ENCODE measurements at places on chromosomes 13 and 19.

DNA sequence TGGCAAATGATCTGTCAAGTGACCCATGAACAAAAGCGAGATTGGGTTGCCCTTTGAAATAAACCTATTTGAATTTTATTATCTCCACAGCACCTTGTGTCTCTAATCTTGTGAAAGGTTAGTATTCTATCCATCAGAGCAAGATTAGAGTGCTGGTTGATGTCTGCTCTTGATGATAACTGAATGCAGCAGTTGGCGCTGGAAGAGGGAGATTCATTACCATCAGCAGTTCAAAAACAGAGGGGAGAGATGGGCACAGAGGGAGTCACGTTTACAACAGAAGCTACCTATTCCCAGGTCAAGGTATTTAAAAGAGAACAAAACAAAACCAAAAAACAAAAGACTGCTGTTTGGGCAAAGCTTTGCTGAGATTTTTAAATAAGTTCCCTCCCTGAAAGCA, 588.1 kb downstream of the GPC6 start:
- DNase-seq = no peak

DNA sequence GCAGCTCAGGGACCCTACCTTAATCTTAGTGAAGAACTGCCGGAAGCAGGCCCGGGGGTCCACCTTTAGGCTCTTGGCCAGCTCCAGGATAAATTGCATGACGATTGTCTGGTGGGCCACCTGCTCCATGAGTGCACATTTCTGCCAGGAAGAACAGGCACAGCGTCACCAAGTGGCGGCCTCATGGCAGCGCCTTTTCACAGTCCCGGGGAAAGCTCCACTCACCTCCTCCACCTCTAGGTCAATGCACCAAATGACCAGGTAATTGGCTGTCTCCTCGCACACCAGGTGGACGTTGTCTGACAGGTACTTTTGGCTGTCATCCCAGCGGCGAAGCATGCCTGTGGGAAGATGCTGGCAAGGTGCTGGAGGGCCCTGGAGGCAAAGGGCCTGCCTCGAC, 8.3 kb downstream of the CDC37 start:
- DNase-seq = no peak

DNA sequence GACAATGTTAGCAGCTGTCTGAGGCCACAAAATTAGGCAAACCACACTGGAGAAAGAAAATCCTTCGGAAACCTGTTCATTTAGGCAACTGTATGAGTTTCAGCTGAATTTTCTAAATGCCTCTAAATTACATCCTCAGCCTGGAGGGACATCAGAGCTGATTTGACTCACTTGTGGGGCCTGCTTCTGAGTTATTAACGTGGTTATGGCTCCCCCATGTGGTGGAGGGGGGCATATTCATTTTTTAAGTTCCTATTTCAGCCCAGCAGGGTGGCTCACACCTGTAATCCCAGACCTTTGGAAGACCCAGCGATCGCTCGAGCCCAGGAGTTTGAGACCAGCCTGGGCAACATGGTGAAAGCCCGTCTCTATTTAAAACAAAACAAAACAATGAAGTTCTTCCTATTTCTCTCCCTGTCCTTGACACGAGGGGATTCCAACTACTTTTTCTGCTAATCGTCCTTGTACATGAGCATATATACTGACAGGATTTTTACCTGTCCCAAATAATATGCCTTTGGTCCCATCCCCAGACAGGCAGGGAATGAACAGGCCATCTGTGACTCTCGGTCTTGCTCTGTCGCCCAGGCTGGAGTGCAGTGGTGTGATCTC, 31.5 kb upstream of the HIF3A start:
- DNase-seq = peak; percentile 85

GRCh38 chr19:44857837-44858236, 11.7 kb downstream of the NECTIN2 start:
- DNase-seq = no peak

DNA sequence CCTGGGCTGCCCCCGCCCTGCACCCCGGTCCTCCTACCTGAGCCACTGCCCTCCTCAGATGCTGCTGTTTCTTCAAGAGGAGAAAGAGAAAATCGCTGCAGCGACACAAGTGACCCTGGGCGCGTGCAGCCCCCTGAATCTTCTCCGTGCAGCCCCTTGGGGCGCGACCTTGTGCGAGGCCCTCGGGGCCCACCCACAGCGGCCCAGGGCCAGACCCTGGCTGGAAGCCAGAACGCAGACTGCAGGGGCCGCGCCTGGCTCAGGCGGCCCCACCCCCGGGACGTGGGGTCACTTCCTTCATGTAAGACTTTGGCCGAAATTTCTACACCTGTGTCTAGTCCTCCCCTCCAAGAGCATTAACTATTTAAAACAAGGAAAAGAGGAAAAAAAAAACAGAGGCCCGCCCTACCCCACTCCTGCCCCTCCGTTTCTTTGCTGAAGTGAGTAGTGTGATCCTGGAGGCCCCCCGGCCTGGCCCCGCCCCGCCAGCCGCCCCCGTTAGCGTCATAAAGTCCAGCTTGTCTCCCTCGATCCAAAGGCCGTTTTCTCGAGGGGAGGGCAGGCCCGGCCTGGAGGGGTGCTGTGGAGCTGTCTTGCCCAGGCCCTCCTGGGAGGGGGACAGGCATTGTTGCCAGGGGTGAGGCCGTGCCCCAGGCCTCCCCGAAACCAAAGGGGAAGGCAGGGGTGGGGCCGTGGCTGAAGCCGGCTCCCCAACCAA, 35.3 kb downstream of the BTBD2 start:
- no peak for DNase-seq

DNA sequence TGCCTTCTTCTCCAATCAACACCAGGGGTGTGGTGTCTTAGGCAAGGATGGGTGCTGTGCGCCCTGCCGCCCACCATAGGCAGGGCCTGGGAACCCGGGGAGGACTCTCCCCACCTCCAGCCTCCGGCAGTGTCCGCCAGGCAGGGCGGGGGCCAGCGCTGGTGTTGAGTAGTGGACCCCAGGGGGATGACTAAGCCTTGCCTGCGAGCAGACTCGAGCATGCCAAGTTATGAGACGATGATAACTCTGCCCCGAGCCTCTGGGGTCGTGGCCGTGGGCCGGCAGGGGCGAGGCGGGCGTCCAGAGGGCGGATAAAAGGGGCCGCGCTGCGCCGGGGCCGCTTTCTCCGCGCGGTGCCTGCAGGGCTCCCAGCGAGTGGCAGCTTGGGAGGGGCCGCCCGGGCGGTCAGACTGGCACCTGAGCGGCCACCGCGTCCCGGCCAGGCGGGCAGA, at the start of gene MEDAG:
Gene MEDAG, plus strand, starts transcription at position 340 of the 452 bp plus-strand sequence. CDS start 245 bp downstream, outside the sequence.
- DNase-seq = no peak

DNA sequence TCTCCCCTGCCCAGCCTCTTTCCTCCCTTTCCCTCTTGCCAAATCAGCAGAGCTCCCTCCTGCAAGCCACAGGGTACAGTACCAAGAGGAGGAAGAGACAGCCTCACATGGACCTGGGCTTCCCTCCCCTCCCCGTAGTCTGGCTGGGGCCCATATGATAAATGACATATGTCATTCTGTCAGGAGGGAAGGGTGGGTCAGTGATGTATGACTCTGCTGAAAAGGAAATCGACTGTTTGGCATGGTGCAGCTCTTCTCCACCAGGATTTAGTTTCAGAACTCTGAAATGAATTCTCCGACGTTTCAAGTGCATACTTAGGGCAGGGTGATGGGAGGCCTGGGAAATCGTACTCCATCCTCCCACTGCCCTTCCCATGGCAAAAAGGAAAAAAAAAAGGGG, 9.8 kb downstream of the TSHZ3 start:
- DNase-seq = no peak

- no peak for DNase-seq
Measured at GRCh38 chr19:47141695-47142094, 11.1 kb downstream of the SAE1 start.
